Airway epithelial cell (primary cell): ENCODE measurements at places on chromosomes 6 and 20. TPM values are rescaled to one million over a fixed set of nuclear protein-coding genes. Genes with fewer than 3 reads are reported as not detected.

The MC3R gene
- total RNA-seq, result not detected in 2 replicates

The PSORS1C2 gene
- total RNA-seq, result 0.14 and 0.33 TPM in 2 replicates

The SMIM26 gene
- total RNA-seq, result 81.5 and 146 TPM in 2 replicates

The FKBP1C gene
- 0.09 TPM in 1 of 2 replicates, not detected in the other for total RNA-seq

The SNAP91 gene
- total RNA-seq, result not detected in 2 replicates

The CLDN20 gene
- 0.14 TPM in 1 of 2 replicates, not detected in the other for total RNA-seq

The SMLR1 gene
- total RNA-seq, result not detected in 2 replicates

The C6orf58 gene
- total RNA-seq, result not detected in 2 replicates

The RUNX2 gene
- 2.5 and 3.1 TPM in 2 replicates for total RNA-seq

The MCCD1 gene
- not detected in 2 replicates for total RNA-seq

The KCNK15 gene
- not detected in 2 replicates for total RNA-seq

The GID8 gene
- total RNA-seq, result 44.2 and 45.8 TPM in 2 replicates

The MLN gene
- not detected in 2 replicates for total RNA-seq

The DLL1 gene
- total RNA-seq, result 31.3 and 31.9 TPM in 2 replicates

The C20orf144 gene
- not detected in 2 replicates for total RNA-seq

The SLC17A4 gene
- not detected in 2 replicates for total RNA-seq

The HSPA12B gene
- 0.14 TPM in 1 of 2 replicates, not detected in the other for total RNA-seq

The SLC17A1 gene
- not detected in 2 replicates for total RNA-seq

The CLPSL2 gene
- total RNA-seq, result 5.1 TPM in 1 of 2 replicates, not detected in the other

The NKAIN4 gene
- 0.46 TPM in 1 of 2 replicates, not detected in the other for total RNA-seq

The SYTL3 gene
- 0.99 and 1.5 TPM in 2 replicates for total RNA-seq

The KCNG1 gene
- total RNA-seq, result 23.8 and 24.0 TPM in 2 replicates
